LHCN-M2 (cell line): ENCODE measurements at places on chromosomes 13 and 19. TPM values are rescaled to one million over a fixed set of nuclear protein-coding genes. Genes with fewer than 3 reads are reported as not detected.
A peak's percentile ranks its signal among the peaks of the same experiment; 100 is the strongest.

Gene MBD3
- 174 and 191 TPM in 2 replicates for total RNA-seq

Gene KCNJ14
- total RNA-seq = 0.52 and 0.71 TPM in 2 replicates

Gene FCAR
- total RNA-seq = not detected in 2 replicates

Gene METTL21C
- total RNA-seq = not detected in 2 replicates

Gene APLP1
- total RNA-seq = 38.3 and 47.1 TPM in 2 replicates

GRCh38 chr19:33667141-33667650 is 45.4 kb downstream of the CHST8 start:
- no peak for DNase-seq

DNA sequence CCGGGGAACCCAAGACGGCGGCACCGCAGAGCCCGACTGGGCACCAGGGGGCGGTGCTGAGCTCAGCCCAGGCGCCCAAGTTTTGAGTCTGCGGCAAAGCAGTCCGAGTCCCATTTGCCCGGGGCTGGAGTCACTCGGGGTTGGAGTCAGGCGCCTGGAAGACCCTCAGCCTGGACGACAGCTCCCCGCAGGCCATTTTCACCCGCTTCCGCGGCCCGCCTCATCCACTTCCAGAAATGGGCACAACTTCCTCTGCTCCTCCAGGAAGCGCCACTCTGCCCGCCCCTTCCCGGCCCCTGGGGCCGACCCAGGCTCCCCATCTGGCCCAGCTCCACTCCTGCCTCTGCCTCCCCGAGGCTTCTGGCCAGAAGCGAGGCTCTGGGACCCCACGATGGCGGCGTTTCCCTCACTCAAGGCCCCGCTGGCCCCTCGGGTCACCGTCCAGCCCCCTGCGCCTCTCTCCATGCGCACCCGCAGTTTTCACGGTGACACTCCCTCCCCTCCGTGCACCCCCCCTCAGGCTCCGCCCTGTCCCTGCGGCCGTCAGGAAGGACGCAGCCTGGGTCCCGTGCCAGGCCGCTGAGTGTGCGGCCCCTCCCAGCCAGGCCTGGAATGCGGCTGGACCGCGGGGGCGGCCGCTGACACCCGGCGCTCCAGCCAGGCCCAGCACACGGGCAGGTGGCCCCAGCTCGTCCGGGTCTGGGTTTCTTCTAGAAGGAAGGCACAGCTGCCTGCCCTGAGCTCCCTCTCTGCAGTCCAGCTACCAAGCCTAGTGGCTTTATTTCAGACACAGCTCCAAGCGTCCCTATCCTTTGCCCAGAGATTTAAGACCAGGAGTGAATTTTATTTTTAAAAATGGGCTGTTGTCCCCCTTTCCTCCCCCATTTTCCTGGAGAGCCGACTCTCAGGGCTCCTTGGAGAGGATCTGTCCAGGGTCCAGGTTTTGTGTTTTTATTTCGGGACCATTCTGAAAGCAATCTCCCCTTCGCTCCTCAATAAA is 4.7 kb downstream of the SERTAD1 start:
- DNase-seq = peak; percentile 94

- no peak for DNase-seq
These were observed 123.7 kb upstream of the MRI1 start for GRCh38 chr19:13640611-13641010.

DNA sequence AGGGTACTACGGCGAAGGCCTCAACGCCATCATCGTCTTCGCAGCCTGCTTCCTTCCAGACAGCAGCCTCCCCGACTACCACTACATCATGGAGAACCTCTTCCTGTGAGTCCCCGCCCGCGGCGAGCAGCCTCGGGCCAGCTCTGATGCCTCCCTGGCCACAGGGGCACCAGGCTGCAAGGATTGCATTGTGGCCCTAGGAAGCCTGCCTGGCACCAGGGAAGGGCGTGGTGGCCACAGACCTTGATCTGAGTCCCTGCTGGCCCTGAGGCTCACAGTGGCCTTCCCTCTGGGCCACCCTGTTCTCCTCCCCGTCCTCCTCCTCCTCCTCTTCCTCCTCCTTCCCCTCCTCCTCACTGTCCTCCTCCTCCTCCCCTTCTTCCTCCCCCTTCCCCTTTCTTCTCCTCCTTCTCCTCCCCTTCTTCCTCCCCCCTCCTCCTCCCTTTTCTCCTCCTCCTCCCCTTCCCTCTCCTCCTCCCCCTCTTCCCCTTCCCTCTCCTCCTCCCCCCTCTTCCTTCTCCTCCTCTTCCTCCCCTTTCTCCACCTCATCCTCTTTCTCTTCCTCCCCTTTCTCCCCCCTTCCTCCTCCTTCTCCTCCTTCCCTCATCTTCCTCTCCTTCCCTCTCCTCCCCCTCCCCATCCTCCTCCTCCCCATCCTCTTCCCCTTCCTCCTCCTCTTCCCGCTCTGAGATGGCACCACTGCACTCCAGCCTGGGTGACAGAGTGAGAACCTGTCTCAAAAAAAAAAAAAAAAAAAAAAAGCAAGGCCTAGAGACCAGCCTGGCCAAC is 24.4 kb upstream of the NMRK2 start:
- DNase-seq = no peak

GRCh38 chr13:49527123-49527522 is 31.4 kb downstream of the PHF11 start:
- DNase-seq = peak; percentile 21

- DNase-seq = peak; percentile 26
These were observed 3.4 kb downstream of the DMKN start for GRCh38 chr19:35509861-35510625.

DNA sequence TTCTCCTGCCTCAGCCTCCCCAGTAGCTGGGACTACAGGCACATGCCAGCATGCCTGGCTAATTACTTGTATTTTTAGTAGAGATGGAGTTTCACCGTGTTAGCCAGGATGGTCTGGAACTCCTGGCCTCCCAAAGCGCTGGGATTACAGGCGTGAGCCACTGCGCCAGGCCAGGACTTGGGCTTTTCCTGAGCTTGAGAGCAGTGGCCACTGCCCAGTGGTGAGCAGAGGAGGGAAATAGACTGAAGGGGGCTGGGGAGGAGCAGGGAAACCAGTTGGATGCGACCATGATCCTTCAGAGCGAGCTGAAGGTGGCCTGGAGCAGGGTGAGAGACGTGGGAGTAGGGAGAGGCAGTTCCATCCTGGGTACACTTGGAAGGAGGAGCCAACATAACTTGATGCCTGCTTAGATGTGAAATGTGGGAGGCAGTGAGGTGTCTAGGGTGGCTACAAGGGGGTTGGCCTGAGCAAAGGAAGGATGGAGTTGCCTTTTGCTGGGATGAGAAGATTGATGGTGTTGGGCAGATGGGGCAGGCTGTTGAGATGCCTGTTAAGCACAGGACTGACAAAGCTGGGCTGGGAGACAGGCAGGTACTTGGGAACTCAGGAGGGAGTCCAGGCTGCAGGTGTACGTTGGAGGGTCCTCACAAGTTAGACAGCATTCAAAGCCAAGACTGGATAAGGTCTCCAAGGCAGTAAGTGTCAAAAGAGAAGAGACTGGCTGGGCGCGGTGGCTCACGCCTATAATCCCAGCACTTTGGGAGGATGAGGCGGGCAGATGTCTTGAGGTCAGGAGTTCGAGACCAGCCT is 31.8 kb downstream of the KCTD15 start:
- DNase-seq = no peak

GRCh38 chr13:46736541-46737310 is 60.2 kb downstream of the ESD start:
- DNase-seq = no peak

DNA sequence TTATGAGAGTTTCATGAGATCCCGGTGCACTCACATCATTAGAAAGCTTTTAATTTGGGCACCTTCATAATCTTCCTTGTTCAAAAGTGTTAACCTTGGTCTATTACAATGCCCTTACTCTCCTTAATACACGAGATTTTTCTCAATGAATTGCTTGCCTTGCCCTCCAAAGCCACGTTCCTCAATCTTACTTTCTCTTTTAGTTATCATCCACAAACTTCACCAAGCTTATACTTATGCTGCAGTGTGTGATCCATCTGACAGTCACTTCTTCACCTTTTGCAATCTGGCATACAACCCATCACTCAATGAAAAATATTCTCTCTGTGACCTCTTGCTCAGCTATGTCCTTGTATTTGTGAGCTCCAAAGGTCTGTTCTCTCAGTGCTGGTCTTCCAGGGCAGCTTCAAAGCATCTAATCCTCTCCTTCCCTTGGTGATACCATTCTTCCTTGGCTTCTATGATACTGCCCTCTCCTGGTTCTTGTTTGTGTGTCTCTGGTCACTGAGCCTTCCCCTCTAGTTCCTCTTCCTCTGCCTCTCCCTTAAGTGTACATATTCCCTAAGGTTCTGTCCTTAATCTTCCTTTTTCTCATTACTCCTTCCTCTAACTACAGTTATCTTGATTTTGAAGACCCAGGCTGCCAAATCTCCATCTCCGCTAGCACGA is 202.2 kb upstream of the STARD13 start:
- DNase-seq = peak; percentile 85

- DNase-seq = no peak
These were observed 370.7 kb downstream of the HS6ST3 start for GRCh38 chr13:96460609-96461008.

- no peak for DNase-seq
These were observed 15.0 kb downstream of the MAU2 start for GRCh38 chr19:19335408-19336158.

GRCh38 chr13:73059460-73060250 is 850 bp downstream of the KLF5 start:
- peak; percentile 35 for DNase-seq

DNA sequence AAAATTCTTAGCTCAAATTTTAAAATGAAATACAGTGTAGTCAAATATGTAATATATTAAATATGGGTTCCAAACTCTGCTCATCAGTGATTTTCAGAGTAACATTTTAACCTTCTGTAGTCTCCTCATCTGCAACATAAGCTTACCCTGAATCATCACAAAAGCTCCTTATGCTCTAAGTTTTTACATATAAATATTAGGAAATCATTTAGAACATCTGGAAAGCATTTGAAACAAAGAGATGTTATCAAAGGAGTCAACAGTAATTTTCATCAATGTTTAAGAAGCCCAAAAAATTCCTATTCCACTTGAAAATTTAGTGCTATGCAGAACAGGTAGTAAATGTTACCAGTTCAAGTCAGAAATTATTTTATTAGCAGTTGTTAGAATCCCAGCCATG is 224.7 kb downstream of the DCT start:
- no peak for DNase-seq

- DNase-seq = no peak
These were observed 9.8 kb downstream of the PROZ start for GRCh38 chr13:113168211-113168610.

DNA sequence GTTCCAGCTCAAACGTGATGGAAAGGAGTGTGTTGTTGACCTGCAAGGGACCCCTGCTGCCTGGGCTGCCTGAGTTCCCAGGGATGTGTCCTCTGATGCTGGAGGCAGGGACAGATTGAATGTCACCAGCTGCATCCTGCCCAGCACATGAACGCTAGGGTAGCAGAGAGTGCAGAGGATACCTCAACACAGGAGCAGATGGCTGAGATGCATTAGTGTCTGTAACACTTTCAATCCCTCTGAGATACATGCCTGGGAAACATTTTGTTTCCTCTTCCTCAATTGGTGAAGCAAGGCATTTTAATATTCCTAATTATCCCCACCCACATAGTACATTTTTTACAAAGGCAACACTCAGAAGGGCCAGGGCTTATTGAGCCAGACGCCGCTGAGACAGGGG is 106.4 kb upstream of the UBL3 start:
- no peak for DNase-seq

GRCh38 chr13:103255587-103256301 is 189.5 kb upstream of the SLC10A2 start:
- no peak for DNase-seq
